Activated T-cell treated with anti-CD3 and anti-CD28 coated beads, Interleukin-2, amount 50 U/mL, for 72 hours (primary cell): ENCODE measurements at places on chromosomes 2 and 18.
A peak's percentile ranks its signal among the peaks of the same experiment; 100 is the strongest.

GRCh38 chr2:218320704-218321336 is 28.5 kb upstream of the TMBIM1 start:
- DNase-seq: no peak

- no peak for DNase-seq
Observed at GRCh38 chr2:2507417-2507997, 176.4 kb upstream of the MYT1L start.

GRCh38 chr2:70767079-70767698 is 811 bp downstream of the ADD2 start:
- peak; percentile 38 for DNase-seq

DNA sequence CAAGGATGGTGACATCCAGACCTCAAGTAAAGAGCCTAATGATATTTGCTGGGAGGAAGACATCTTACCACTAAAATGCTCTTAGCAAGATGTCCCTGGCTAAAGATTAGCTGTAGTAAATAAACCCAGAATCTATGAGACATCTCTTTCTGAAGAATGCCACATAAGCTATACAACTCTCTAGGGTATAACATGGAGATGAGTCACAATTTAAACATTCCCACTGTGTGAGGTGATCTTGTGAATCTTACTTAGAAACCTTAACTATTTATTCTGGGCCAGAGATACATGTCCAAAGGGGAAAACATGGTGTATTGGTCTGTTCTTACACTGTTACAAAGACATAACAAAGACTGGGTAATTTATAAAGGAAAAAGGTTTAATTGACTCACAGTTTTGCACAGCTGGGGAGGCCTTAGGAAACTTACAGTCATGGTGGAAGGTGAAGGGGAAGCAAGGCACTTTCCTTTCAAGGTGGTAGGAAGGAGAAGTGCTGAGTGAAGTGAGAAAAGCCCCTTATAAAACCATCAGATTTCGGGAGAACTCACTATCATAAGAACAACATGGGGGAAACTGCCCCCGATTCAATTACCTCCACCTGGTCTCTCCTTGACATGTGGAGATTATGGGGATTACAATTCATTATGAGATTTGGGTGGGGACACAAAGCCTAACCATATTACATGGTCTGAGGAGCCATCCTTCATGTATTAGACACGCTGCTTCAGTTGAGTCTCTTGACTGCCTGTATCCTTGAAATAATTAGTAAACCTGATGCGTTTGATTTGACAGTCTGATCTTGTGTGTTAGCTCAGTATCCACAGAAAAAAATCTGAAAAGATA is 17.1 kb downstream of the KRCC1 start:
- no peak for DNase-seq

DNA sequence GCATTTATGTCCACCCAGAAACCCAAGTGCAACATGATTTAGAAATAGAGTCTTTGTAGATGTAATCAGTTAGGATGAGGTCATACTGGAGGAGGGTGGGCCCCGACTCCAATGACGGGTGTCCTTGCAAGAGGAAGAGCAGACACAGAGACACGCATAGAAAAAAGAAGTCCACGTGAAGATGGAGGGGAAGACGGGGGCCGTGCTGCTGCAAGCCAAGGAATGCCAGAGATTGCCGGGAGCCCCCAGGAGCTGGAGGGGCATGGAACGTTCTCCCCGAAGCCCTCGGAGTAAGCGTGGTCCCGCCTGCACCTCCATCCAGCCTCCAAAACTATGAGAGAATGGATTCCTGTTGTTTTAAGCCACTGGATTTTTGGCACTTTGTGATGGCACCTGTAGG is 51.6 kb downstream of the PTGR3 start:
- DNase-seq: no peak

DNA sequence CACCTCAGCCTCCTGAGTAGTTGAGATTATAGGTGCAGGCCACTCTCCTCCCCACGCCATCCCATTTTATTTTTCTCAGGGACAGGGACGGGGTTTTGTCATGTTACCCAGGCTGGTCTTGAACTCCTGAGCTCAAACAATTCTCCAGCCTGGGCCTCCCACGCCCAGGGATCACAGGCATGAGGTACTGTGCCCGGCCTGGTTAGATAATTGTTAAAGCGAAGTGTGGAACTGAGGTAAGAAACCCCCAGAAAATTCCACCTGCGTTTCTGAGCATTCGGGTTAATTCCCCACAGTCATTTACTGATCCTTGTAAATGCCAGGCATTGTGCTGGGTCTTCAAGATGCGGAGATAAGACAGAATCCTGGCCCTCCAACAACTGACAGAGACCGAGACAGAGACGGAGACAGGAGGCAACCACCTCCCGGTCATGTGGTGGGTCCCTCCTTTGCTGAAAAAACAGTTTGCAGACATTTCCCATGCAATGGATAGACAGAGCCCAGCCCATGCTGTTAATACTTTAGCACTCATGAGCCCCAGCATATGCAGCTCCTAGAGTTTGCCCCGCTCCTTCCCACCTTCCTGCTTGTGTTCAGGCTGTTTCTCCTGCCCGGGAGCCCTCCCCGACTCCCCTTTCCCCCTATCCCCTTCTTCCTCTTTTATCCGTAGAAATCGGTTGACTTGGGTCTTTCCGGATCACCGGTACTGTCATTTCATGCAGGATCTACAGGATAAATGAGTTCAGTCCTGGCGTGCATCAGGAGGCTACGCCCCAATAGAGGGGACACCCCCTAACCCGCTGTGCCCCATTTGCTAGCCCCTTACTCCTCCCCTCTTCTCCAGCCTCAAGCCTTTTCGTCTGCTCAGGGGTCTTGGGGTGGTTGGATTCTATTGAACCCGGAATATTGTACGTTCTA is 1.6 kb upstream of the RHOB start:
- no peak for DNase-seq

DNA sequence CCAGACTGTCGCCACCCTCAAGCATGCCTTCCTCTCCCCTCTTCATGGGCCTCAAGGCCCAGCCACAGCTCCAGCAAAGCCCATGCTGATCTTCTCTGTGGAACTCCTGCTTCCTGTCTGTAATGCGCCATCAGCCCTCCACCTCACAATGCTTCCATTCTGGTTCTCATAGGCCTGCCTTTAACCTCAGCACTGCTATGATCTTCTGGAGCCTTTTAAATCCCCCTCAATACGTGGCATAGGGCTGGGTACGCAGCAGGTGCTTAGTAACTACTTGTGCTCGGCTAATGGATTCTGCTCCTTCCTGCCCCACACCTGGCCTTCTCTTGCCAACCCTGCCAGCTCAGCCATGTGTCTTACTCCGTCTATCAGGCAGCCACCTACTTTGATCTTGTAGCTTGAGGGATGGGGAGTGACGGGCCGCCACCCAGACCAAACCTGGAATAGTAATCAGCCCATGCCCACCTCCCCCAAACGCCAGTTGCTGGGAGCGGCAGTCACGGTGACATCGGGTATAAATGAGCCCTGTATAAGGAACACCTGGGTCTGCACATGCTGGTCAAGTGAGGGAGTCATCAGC is 106.7 kb upstream of the MCFD2 start:
- no peak for DNase-seq
